Type B pancreatic cell (in vitro differentiated cells): ENCODE measurements at places on chromosomes 12 and 14. TPM values are rescaled to one million over a fixed set of nuclear protein-coding genes. Genes with fewer than 3 reads are reported as not detected.

The SCNN1A gene
- 29.2 and 72.7 TPM in 2 replicates for total RNA-seq

The RDH12 gene
- total RNA-seq, result 2.6 and 3.3 TPM in 2 replicates

The SMCO2 gene
- 0.31 TPM in 1 of 2 replicates, not detected in the other for total RNA-seq

The KERA gene
- total RNA-seq, result 0.17 and 0.24 TPM in 2 replicates

The NEUROD4 gene
- total RNA-seq, result 1.6 and 3.3 TPM in 2 replicates

The DTX1 gene
- 1.4 and 2.4 TPM in 2 replicates for total RNA-seq

The DNAJC22 gene
- total RNA-seq, result 3.6 and 5.0 TPM in 2 replicates

The RAP1B gene
- total RNA-seq, result 110 and 151 TPM in 2 replicates

The MLF2 gene
- 187 and 371 TPM in 2 replicates for total RNA-seq

The USP30 gene
- total RNA-seq, result 14.5 and 18.9 TPM in 2 replicates

The OAS2 gene
- total RNA-seq, result 1.8 and 4.2 TPM in 2 replicates

The BCL11B gene
- total RNA-seq, result 11.4 and 32.0 TPM in 2 replicates

The SLIRP gene
- 125 and 128 TPM in 2 replicates for total RNA-seq

The DNAI7 gene
- total RNA-seq, result 1.4 and 1.8 TPM in 2 replicates

The TMPRSS12 gene
- 0.45 TPM in 1 of 2 replicates, not detected in the other for total RNA-seq
